ENCODE measurements at places on chromosomes 7 and 10.

DNA sequence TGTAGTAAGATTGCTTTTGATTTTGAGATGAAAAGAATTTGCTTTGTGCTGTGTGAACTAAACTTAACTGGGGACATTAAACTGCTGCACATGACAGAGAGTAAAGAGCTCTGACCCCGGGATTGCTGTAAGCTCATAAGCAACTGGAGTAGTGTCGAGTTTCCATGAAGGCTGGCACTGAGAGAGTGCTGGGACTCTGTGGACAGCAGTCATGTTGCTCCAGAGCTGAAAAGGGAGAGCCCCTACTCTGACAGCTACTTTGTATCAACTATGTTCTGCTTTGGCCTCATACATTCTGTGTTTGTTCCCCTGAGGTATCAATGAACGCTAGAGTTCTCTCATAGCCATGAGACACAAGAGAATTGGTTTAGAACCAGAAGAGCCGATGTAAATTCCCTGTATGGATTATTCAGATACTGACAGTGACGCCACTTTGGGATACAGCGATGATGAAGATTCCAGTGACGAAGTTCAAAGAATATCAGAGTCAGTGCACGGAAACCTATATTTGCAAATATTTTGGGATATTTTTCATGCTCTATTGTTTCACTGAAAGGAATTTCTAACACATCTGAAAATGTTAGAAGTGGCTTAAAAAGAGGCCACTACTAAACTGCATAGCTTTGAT, 185.9 kb upstream of the DKK1 start:
- no peak for DNase-seq

- DNase-seq = no peak
These were observed 148.4 kb upstream of the LRGUK start for GRCh38 chr7:133978502-133979295.

- no peak for DNase-seq
These were observed 108.3 kb upstream of the CDK6 start for GRCh38 chr7:92944633-92945032.

DNA sequence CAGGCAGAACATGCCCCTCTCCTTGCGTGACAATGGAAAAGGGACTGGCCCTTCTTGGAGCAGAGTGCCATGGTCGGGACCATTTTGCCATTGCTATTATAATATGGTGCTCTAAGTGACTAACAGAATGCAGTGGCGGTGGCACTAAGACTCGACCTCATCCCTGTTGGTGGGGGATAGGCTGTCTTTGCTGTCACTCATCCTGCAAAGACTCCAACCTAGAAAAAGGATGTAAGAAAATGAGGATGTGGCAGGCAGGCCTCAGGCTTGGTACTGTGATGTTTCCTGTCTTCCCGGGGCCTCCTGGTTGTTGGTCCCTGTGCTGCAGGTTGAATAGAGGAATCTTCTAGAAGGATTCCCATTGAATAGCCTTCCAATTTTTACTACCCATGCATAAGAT, 18.6 kb downstream of the BLNK start:
- DNase-seq = no peak

DNA sequence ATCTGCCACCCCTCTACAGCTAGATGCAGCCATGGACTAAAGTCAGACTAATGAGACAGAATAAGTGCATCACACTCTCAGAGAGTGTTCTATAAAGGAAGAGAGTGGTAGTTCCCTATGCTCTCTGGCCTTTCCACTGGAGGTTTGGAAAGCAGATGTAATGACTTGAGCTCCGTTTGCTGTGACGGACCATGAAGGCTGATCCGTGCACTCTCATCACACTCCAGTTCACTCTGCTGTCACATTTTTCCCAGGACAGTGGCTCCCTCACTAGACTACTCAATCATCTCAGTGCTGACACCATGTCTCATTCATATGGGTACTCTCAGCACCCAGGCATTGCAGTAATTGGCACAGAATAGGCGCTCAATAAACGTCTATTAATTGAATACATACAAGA, 20.4 kb downstream of the TRDMT1 start:
- DNase-seq = no peak

DNA sequence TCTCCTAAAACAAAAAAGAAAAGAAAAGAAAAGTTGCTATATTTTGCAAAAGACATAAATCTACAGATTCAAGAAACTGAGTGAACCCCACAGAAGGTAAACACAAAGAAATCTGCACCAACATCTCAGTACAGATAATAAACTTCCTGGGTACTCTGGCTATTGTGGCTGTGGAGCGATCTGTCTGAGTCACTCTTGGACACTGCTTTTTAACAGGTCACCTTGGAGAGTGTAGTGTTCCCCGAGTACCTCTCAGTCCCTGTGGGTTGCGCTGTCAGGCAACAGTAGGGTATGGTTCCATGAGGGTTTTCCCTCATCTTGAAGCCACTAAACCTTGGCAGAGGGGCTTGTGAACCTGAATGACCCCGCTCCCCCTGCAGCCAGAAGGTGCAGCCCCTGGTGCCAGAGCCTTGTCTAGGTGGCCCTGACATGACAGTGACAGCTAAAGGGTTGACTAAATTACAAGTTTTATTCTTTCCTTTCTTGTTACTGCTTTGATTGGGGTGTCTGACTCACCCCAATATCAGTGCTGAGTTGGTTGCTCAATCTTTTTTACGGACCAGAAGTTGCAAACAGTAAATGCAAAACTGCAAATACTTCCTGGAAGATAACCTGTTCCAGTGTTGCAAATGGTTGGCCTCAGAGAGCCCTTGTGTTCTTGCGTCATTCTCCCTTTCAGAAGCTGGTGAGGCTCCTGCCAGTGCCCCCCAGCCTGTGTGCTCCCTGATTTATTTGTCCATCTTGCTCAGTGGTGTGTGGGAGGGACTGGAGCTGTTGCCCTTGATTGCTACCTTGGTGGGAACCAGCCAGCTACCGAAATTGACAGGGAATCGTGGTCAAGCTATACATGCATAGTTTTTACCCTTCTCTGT, 30.6 kb downstream of the POR start:
- DNase-seq = peak; percentile 33

- DNase-seq = peak; percentile 41
These were observed 2.4 kb downstream of the PWWP2B start for GRCh38 chr10:132399117-132400035.

All from ovary (tissue), 10 donors.